Right atrium auricular region (tissue), 2 donors: ENCODE measurements at places on chromosomes 11 and 22. TPM values are rescaled to one million over a fixed set of nuclear protein-coding genes. Genes with fewer than 3 reads are reported as not detected.

DNA sequence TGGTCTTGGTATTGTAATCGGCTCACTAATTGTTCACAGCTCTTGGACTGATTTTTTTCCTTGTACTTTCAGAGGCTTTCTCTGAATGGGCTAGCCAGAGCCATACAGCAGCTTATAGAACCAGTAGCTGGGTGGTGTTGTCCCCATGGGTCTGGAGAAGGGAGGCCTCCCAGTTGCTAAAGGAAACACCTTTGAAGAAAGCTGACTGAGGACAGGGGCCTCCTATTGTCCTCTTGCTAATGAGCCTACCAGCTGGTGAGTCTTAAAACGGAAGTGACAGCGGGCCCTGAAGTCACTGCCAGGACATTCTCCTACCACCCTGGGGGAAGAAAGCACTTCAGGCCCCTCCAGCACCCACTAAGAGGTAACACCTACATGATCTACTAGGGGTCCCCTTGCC is 9.9 kb downstream of the FADS3 start:
- DNase-seq: no peak

DNA sequence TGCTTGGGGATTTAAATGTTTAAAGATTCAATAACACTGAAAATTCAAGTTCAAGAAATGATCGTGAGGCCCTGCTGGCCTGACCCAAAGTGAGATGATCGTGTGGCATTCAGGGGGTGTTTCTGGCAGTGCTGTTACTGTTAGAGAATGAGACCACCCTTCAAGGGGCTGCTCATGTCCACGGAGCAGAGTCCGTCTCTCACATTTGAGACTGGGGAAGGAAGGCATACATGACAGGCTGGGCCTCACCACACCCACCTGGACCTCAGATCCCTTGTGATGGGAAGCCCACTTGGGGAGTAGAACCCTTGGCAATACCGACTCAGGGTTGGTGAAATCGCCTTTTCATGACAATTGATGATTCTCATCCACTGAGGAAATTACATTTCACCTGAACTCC is 16.1 kb upstream of the NRIP3 start:
- no peak for DNase-seq

GRCh38 chr11:49995565-49995964 is 13.2 kb upstream of the OR4C12 start:
- DNase-seq: no peak

DNA sequence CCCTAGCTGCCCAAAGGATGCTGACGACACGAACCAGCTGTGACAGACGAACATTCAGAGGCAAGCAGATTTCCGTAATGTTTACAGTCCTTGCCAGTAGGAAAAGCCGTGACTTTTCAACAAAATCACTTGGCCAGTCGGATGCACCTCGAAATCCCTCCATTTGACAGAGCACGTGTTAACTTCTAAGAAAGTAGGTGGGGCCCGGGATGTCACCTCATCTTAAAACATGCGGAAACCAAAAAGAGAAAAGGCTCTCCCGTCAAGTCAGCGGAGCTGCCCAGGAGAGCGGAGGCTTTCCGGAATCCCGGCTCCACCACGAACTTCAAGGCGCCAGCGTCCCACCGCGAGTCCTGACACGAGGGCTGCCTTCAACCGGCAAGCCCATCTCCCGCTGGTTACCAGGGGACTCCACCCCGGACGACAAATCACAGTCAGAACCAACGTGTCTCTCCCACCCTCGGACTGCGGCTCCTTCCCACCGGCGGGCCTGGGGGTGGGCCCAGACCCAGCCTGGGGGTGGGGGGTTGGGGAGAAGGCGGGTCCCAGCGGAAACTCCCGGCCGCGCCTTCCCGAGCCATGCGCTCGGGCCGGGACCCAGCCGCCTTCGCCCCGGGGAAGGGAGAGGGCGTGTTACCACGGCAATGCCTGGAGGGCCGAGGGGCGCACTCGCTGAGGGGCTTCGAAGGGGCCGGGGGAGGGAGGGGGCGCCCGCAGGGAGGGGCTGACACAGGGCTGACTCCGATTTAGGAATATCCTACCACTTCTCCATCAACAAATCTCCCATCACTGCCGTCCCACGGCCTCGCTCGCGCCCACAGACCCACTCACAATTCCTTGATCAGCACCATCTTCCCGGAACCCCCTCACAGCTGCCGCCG is 475 bp downstream of the PITPNB start:
- peak; percentile 59 for DNase-seq

GRCh38 chr11:84476581-84476980 is 1150.6 kb downstream of the DLG2 start:
- no peak for DNase-seq

GRCh38 chr11:17781221-17781620 is 46.6 kb downstream of the KCNC1 start:
- DNase-seq: no peak

DNA sequence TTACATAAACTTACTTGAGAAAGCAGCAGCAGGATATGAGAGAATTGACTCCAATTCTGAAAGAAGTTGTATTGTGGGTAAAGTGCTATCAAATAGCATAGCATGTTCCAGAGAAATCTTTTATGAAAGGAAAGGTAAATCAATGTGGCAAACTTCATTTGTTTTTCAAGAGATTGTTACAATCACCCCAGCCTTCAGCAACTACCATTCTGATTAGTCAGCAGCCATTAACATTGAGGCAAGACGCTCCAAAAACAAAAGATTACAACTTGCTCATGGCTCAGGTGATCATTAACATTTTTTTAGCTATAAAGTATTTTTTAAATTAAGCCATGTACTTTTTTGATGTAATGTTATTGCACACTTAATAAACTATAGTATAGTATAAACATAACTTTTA is 357.2 kb downstream of the TMEM135 start:
- no peak for DNase-seq

DNA sequence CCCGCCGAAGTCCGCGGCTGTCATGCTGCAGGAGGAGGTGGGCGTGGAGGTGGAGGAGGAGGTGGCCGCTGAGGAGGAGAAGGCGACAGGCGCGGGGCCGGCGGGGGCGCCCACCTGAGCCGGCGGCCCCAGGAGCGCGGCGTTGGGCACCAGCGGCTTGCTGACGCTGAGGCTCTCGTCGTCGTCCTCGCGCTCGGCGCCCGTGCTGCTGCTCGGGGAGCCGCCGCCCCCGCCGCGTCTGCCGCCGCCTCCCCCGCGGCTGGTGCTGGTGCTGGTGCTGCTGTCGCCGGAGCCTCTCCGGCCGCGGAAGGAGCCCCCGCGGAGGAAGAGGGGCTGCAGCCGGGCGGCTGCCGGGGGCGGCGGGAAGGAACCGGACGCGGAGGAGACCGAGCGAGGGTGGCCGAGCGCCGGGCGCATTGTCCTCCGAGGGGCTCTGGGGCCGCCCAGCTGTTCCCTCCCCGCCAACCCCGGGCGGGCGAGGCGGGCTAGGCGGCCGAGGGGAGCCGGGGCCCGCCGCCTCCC is 388 bp downstream of the TMEM121B start:
- DNase-seq: no peak

DNA sequence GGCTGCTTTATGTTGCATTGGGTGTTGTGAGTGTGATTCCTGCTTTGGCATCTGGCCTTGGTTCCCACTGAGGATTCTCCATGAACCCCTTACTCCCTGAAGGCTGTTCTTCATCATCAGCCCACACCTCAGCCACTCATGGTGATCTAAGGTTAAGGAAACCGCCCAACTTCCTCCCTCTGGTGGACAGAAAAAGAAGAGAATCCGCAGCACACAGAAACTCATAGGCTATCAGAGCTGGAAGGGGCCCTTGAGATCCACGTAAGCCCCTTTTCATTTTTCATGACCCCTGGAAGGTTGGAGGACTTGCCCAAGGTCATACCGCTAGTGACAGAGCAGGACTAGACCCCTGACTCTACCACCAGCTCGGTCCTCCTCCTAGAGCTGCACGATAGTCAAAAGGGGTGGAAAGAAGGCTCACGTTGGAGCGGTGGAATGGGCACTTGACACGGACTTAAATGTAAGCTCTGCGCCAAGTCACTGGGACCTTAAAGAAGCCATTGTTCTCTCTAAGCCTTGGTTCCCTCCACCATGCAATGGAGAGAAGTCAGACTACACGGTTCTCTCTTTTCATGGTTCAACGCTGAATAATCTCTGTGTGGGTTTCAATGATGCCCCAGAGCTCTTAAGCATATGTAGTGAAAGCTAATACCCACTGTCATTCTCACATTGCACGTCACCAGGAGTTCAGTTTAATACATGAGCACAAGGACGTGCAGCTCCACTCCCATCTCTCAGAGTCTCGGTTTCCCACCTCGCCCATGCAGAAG is 83.6 kb upstream of the CRTAM start:
- no peak for DNase-seq

DNA sequence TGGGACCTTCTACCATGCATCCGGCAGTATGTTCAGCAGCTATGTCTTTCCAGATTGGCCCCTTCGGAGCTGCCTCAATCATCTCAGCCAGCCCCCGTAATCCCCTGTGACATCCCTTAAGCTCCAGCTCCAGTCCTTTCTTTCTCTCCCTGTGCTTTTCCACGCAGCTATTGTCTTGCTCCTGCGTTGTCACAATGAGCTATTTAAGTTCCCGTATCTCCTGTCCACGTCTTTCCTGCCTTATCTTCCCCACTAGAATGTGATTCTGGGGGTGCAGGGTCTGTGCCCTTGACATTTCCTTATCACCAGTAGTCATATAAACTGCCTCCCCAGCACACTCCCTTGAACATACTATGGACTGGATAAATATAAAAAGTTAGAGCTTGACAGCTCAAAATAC is 5.1 kb upstream of the ETS1 start:
- no peak for DNase-seq

GRCh38 chr11:73249853-73250783 is 22.0 kb upstream of the P2RY6 start:
- no peak for DNase-seq

DNA sequence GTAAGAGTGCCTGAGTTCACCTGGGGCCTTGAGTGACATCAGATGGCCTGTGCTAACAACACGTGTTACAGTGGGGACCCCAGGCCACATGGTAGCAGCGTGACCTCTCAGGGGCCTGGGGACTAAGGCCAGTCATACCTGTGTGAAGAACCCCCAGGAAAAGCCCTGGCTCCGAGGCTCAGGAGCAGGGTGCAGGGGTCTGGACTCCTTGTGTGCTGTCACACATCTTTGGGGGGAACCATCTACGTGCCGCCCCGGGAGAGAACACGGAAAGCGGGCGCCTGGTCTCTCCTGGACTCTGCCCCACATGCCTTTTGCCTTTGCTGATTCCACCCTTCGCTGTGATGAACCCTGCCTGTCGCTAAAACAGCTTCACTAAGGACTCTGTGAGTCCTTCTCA is 48.7 kb downstream of the SHANK2 start:
- no peak for DNase-seq

DNA sequence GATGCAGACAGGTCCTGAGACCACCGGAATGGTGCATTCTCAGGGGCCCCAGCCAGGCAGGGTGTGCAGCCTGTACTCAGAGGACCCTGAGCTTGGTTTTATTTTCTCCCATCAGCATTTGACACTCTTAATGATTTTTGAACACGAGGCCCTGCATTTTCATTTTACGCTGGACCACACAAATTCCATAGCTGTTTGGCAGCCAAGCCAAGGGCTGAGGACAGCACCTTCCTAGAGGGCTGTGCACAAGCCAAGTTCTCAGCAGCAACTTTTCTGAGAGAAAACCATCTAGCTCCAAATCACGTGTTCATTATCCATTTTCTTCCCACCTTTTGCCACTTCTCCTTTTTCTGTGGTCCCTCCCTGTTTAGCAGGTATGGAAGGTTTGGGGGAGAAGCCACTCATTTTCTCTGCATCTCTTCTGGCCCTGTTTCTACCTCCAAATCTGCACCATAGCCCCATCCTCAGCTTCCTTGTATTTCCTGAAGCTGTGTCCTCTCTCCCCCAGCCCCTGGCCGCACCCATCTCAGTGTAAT is 60.4 kb downstream of the TRAF6 start:
- no peak for DNase-seq

- DNase-seq: no peak
Measured at GRCh38 chr22:20721409-20722218, 52.3 kb upstream of the SERPIND1 start.

- no peak for DNase-seq
Measured at GRCh38 chr22:46178755-46179505, 28.6 kb downstream of the PPARA start.

GRCh38 chr11:64529559-64530520 is 61.2 kb upstream of the SLC22A12 start:
- DNase-seq: no peak

- DNase-seq: no peak
Measured at GRCh38 chr11:33624083-33624482, 76.5 kb downstream of the C11orf91 start.

DNA sequence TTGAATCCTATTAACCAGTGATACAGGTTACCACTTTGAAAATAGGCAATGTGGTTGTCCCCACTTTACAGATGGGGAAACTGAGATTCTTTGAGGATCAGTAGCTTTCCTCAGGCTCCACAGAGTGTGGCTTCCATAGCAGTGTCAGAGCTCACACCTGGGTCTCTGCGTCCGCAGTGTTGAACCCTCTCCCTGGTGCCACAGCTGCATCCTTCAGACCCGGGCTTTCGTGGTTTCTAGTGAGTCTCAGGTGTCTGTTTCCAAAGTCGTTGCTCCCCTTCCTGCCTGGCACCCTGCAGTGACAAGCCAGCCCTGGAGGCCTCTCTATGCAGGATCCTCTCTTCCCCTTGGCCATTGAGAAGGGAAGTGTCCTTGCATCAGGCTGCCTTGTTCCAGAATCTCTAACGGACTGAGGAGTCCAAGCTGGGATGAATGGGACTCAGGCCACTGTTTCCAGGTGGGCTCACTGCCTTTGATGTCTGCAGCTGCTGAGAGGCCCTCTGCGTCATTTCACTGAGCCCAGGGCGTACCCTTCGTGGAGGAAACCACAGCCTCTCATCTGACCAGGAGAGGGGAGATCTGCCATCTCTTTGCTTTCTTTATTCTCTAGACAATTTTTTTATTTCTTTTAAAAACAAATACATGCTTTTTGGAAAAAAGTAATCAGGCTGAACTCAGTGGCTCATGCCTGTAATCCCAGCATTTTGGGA is 48.4 kb upstream of the MICAL2 start:
- DNase-seq: no peak

DNA sequence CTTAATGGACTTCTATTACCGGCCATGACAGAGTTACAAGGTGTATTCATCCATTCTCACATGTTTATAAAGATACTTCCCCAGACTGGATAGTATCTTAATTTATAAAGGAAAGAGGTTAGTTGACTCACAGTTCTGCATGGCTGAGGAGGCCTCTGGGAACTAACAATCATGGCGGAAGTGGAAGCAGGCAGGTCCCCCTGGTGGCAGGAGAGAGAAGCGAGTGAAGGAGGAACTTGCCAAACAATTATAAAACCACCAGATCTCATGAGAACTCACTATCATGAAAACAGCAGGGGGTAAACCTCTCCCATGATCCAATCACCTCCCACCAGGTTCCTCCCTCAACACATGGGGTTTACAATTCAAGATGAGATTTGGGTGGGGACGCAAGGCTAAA is 170.0 kb upstream of the PDGFD start:
- no peak for DNase-seq

CBX6 gene
- 28.0 TPM for total RNA-seq

KRTAP5-2 gene
- total RNA-seq: not detected

IGSF22 gene
- not detected for total RNA-seq

KIAA1671 gene
- 16.8 TPM for total RNA-seq

OR9I1 gene
- not detected for total RNA-seq

CD82 gene
- total RNA-seq: 17.7 TPM

GRIK4 gene
- 0.04 TPM for total RNA-seq

PAX6 gene
- total RNA-seq: not detected

BACE1 gene
- total RNA-seq: 20.3 TPM

UPB1 gene
- 1.7 TPM for total RNA-seq

PKP3 gene
- 1.0 TPM for total RNA-seq

DEPDC7 gene
- 0.33 TPM for total RNA-seq
